ENCODE measurements at places on chromosomes 2 and 18. TPM values are rescaled to one million over a fixed set of nuclear protein-coding genes. Genes with fewer than 3 reads are reported as not detected.
A peak's percentile ranks its signal among the peaks of the same experiment; 100 is the strongest.

DNA sequence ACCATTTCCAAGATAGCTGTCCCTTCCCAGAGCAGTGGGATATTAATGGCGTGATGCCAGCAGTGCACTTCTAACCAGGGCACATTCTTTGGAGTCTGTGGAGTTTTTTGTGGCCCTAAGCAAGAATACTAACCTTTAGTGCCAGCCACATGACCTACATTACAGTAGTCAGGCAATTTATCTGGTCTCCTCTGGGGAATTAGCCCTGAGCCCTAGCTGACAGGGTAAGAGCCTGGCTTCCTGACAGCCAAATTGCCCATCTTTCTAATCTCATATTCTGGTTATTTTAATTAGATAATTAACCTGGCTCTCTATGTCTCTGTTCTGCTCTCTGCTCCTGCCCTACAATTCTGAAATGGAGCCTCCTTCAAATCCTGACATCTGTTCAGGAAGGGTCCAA lies 5.2 kb downstream of the PFN4 start:
- DNase-seq: no peak

GRCh38 chr2:198710562-198710961 lies 747.2 kb downstream of the SATB2 start:
- DNase-seq: no peak

Gene FOSL2
- total RNA-seq: 3.5 TPM

Gene APOB
- total RNA-seq: 0.07 TPM

Gene XDH
- total RNA-seq: 1.3 TPM

- peak; percentile 94 for DNase-seq
Observed at GRCh38 chr2:73260338-73260984, 23.8 kb downstream of the FBXO41 start.

Gene CIB4
- not detected for total RNA-seq

Gene CMPK2
- total RNA-seq: 0.69 TPM

GRCh38 chr18:78955051-78955450 lies 24.6 kb upstream of the SALL3 start:
- no peak for DNase-seq

DNA sequence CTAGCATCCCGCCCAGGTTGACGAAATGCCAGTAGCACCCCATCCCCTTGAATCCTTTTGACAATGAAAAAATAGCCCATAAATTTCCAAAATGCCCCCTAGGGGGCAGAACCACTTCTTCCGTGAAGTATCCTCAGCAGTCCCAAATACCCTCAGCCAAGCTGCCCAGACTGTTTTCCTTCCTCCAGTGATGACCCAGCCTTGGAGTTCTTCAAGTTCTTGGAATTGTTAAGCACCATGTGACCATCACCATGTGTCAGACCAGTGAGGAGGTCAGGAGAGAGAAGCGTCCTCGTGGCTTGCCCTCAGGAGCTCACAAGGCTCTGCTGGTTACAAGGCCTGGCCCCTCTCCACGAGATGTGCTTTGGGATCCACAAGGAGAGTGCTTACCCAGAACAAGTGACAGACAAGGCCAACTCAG lies 1.4 kb upstream of the SLC23A3 start:
- peak; percentile 80 for DNase-seq

- DNase-seq: no peak
Observed at GRCh38 chr18:2223449-2223848, 347.9 kb downstream of the METTL4 start.

GRCh38 chr2:50950996-50951395 lies 80.9 kb downstream of the NRXN1 start:
- DNase-seq: no peak

DNA sequence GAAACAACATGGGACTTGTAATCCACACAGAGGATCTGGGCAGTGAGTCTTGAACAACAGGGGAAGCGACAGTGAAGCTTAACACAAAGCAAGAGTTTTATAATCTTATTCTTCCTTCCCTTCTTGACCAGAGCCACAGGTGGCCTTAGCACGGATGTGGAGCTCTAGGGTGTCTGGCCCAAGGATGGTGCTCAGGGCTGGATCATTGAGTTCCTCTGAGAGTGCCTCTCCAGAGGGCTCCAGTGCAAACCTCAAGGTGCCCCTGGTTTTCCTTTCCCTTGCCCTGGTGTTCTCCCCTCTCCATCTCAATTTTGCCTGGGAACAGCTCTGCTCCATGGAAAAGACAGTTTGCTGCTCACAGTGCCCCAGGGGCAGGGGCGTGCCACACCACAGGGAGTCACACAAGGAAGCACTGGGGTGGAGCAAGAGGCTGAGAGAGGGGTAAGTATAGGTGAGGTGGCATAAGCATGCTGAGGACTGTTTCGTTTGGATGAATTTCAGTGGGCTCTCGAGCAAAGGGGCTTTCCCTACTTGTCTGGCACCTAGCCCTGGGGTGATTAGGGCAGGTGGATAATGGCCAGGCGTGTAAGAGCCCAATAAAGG lies 88.6 kb upstream of the B3GNT7 start:
- no peak for DNase-seq

Gene SLC19A3
- total RNA-seq: 1.7 TPM

Gene TDRD15
- total RNA-seq: not detected

DNA sequence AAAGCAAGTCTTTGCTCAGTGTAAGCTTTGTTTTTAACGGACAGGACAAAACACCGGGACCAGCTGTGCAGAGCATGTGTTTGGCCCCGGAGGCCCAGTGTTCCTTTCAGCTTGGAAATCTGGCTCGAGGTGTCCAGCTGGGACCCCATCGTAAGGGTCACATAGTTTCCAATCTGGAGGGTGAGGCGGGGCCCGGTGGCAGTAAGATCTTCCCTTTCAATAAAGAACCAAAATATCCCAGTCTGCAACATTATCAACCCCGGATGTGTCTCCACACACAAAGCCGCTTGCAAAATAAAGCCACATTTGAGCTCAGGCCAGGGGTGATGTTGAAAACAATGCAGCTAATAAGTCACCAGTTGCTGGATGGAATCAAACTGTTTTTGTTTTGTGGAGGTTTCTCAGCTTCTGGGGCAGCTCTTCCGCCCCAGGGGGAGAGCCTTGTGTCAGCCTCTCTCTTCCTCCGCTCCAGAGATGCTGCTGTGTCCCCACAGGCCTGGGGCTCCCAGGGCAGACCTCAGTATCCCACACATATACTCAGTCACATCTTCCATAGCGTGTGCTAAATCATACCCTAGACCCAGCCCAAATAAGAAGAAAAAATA lies 138.6 kb upstream of the GLI2 start:
- no peak for DNase-seq

DNA sequence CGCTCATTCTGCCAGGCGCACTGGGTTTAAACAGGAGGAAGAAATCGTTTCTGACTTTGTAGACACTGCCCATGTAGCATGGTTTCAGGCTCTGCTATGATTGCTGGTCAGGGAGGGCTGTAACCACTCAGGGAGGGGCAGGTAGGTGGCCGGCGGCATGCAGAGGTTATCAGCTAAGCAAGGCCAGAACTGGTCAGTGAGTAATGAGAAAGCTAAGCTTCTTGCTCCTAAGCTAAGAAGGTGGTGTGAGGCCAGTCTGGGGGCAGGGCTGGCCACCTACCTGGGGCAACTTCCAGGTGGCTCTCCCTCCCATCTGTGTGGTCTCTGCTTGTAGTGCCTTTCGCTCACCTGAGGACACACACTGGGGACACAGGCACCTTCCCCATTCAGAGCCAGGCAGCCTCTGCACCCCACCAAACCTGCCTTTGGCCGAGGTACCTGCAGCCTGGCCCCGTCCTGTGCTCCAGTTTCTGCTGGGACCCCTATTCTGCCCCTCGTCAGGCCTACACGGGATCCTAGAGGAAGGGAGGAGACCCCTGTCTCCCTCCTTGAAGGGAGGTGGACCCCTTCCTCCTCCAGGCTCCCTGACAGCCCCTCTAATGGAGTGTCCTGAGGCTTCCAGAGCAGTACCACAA lies 195.9 kb downstream of the SEPTIN10 start:
- DNase-seq: no peak

Gene LHCGR
- total RNA-seq: not detected

DNA sequence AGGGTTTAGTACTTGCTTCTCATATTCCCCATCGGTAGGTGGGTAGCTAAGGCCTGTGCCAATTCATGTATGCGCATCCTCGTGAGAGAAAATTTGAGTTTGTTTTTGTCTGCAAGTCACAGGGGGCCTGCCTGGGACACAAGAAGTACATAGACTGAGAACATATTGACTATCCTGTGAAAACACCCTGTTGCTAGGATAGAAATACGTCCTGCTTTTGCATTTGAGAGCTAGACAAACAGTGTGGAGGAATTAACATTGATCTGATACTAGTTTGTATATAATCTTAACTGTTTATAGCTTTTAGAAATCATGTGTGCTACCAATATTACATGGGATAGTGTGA lies 10.9 kb downstream of the WDR7 start:
- DNase-seq: no peak

GRCh38 chr2:232887171-232887850 lies 17.2 kb downstream of the SNORC start:
- DNase-seq: peak; percentile 83

DNA sequence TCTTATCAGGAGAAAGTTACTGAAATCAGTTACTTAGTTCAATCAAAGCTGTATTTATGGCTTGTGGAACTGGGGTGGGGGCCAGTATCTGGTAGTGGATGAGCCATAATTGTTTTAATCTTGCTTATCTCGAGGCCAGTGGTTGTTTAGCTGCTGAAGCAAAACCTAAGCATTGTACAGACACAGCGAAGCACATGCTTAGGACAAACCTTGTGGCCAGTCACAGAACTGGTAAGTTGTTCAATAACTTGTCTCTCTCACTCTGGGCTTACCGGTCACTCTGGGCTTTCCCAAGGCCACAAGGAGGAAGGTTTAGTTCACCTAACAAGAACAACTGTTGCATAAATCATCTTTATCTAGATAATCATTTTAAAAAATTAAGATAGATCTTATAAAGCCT lies 296.6 kb upstream of the NETO1 start:
- no peak for DNase-seq

Gene NAPG
- total RNA-seq: 34.7 TPM

Gene BBS5
- 1.3 TPM for total RNA-seq

DNA sequence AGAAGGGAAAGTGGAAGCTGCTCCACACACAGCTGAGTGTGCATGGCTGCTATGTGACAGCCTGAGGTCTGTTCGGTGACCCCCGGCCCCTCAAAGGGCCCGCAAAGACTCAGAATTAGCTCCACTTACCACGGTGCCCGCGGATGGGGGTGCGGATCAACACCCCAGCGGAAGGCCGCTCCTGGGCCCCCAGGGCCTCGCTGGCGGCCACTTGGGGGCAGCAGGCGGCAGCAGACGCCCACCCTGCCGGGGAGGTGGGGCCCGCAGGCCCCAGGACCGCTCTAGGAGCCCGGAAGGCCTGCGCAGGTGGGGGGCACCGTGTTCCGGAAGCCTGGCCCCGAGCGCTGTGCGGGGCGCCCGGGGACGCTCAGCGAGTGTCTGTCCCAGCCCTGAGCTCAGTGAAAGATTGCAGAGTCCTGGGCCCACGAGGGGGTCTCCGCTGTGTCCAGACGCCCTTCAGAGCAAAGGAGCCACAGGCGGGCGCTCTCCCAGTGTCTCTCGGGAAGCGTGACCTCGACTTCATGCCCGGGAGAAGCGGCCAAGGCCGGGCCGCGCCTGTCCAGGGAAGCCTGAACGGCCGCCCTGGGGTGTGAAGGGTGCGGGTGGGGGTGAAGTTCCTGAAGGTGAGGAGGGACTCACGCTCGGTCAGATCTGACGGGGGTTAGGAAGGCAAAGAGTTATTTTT lies 118.7 kb downstream of the VAPA start:
- peak; percentile 96 for DNase-seq

Gene C1QL2
- 0.28 TPM for total RNA-seq

Gene SIX3
- 1.7 TPM for total RNA-seq

- DNase-seq: peak; percentile 36
Observed at GRCh38 chr2:222939208-222939856, 78.5 kb downstream of the ACSL3 start.

DNA sequence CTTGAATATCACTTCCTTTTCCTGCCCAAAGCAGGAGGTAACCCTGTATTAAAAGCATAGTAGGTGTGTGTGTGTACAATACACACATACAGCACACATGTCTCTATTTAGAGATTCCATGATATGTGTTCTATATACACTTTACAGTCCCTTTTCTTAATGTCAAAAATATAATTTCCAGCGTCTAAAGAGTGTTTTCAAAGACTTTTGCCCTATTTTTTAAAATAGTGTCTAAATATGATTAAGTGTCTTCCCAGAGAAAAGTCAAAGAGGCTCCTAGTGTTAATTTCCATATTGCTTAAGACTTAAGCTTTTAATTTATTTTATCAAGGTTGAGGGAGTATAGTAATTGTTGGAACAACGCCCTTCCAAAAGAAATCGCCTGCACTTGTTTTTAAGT lies 420.3 kb upstream of the POU3F3 start:
- no peak for DNase-seq

DNA sequence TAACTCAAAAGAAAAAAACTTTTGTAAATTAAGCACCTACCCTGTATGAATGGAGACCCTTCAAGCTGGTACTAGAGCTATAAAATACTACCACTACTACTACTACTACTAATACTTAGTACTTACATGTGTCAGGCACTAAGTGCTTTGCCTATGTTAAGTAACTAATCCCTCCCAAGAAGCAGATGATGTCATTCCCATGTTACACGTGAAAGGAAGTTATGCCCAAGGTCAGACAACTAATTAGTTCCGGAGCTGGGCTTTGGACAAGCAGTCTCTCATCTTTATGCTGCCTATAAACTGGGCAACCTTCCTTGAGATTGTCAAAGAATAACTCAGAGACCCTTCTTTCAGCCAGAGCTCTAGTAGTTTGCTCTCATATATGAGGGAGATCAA lies 13.9 kb upstream of the ATP6V1B1 start:
- DNase-seq: no peak

DNA sequence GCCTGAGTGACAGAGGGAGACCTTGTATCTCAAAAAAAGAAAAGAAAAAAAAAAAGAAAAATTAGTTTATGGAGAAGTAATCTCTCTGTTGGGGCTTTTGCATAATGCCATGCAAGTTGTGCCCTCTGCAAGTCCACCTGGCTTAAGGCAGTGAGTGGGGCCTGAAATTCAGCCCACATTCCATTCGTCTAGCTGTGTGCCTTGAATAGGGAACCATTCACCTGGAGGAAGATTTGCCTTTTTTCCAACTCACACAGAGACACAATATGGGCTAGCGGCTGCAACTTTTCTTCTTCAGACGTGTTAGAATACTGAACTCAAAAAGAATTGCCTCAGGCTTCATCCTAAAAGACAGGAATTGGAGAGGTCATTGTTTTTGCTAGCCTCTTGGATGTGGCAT lies 160.0 kb upstream of the STON1 start:
- DNase-seq: peak; percentile 21

- no peak for DNase-seq
Observed at GRCh38 chr2:35199298-35199697, 1156.3 kb upstream of the CRIM1 start.
